ENCODE measurements at places on chromosomes 4 and X.

- DNase-seq = no peak
These were observed 81.5 kb downstream of the COX18 start for GRCh38 chr4:72987741-72988729.

- DNase-seq = no peak
These were observed 64.3 kb upstream of the NR0B1 start for GRCh38 chrX:30373479-30373878.

- DNase-seq = peak; percentile 6
These were observed 72.3 kb downstream of the STAG2 start for GRCh38 chrX:124033821-124034220.

DNA sequence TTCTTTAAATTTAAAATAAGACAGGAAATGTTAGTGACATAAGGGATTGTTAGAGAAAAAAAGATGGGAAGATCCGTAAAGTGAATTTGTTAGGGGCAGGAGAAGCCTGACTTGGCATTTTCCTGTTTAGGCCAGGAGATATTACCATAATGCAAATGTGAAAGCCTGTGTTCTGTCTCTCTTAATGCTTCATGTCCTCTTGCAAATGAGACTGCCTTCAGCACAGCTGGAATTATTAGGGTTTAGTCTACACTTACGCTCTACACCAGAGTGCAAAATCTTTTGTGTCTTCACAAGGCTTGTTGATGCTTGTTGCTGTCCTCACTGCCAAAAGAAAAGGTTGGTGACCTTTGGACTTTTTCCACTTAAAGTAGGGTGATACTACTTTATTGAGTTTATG, 56.8 kb downstream of the JADE1 start:
- no peak for DNase-seq

GRCh38 chr4:54440394-54441136, 211.5 kb downstream of the PDGFRA start:
- DNase-seq = no peak

DNA sequence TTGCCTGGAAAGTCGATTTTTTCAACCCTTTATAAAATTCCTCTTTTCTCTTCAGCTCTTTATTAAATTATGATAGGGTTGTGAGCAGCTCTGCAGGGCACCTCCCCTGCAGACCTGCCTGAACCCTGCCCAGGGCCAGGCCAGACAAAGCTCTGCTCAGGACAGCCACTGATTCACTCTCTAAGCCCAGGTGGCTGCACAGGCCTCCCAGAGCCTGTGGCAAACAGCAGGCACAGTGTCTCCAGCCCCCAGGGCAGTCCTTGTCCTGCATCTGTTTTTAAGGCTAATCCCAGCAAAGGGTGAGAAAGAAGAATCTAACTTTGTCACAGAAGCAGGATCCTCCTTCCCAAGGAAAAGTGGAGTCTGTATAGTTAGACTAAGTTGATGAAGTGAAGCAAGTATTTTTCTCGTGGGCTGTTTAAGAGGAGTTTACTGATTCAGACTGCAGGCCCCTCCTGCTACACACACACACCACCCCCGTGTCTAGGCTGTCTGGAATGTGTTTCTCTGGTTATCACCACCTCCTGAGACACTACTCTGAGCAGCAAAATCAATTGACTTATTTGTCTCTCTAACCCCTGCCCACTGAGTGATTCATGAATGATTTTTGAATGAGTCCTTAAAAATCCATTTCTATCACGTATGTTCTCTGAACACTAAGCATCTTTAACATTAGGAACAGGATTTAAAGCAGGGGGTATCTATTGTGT, 101.7 kb downstream of the CHIC2 start:
- no peak for DNase-seq

DNA sequence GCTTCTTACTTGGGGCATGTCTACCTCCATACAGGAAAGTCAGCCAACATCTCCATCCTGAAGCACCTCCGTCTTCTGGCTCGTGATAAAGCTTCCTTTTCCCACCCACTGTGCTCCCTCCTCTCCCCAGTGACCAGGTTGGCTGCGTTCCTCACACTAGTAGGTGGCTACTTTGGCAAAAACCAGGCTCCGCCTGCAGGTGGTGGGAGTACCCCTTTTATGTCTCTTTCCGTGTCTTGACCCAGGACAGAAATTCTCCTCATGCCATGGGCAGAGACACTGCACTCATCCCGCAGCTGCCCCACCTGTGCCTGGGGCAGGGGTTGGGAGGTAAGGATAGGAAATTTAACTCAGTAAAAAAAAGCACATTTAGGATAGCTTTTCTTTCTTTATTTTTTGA, 50.9 kb downstream of the ENPP6 start:
- DNase-seq = no peak

GRCh38 chrX:39795605-39796004, 302.2 kb downstream of the BCOR start:
- DNase-seq = no peak

DNA sequence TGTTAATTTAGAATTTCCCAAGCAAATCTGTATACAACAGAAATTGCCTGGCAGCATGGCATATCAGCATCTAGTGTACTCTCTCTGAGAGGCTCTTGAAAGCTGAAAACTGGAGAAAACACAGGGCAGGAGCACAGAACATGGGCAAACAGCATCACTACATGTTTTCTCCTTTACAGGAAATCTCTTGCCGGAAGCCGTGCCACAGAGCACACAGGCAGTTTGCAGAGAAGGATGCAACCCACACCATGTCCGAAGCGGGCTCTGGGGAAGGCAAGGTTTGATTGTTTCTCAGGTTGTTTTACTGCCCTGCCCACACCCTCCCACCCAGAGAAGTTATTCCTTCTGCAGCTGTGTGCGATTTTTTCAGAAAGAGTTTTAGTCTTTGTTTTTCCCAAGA, 41.1 kb upstream of the FAM9C start:
- no peak for DNase-seq

GRCh38 chrX:119736206-119736764, 22.1 kb upstream of the SOWAHD start:
- DNase-seq = no peak

GRCh38 chr4:54924891-54925290, 200.5 kb downstream of the KDR start:
- no peak for DNase-seq

GRCh38 chr4:125397226-125397625, 82.5 kb downstream of the FAT4 start:
- no peak for DNase-seq

DNA sequence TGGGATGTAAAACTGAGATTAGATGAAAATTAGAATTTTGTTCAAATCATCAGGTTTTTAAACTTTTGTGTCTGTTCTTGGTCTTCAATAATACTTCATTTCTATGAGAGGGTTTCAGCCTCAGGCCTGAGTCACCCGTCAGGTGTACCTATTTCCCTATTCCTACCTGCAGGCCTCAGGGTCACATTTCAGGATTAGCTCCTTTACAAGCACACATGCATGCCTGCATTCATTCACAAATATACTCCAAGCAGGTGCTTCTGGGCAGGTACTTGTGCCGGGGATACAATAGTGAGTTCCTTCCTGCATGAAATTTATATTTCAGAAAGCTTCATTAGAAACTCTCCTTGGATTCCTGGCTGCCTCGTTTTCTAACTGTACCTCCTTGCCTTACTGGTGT, 114.9 kb downstream of the SHISA3 start:
- DNase-seq = no peak

DNA sequence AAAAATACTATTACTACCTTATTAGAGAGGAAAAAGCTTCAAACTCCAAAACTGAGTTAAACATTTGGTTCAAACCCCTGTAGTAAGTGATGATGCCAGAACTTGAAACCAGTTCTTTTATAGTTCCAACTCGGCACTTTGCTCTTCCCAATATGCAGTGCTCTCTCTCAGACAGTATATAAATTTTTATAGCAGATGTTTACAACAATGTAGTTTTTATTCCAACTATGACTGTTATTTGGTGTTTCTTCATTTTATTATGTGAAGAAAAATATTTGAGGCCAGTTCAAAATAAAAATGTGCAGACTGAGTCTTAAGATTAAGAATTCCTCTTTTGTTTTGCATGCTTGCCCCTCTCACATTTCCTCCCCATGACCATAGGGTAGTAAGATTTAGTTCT, 2.9 kb upstream of the PPP4R3C start:
- no peak for DNase-seq

DNA sequence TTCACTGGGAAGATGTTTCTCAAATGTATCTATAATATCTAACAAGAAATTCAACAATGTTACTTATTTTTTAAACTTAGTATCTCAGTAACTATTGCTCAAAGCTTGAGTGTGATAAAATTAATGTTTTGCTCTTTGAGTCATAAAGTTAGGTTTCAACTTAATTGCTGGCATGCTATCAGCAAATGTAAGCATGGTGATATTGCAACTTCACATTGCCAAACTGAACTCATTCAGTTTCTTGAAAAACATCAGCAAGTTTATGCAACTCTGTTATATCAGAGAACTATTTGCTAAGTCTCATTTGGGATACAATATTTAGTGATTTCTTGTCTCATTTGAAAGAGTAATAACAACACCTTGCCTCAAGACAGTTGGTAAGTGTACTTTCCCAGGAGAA, 91.2 kb upstream of the KLF3 start:
- no peak for DNase-seq

DNA sequence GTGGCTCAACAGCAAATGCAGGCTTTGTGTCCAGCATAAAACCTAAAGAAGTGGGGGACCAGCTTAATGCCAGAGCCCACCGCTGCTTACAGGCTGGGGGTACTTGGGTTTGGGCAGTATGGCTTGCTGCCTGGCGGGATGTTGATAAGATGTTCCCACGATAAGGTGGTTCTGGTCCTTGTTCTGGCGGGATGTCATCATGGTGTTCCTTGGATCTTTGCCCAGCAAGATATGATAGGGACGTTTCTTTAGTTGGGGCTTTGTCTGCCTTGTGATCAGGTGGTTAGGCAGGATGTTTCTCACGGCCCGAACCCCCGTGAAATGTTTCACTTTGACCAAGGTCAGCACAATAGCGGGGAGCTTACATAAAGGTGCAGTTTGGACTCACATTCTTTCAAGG, 35.3 kb downstream of the PNPLA4 start:
- DNase-seq = no peak

DNA sequence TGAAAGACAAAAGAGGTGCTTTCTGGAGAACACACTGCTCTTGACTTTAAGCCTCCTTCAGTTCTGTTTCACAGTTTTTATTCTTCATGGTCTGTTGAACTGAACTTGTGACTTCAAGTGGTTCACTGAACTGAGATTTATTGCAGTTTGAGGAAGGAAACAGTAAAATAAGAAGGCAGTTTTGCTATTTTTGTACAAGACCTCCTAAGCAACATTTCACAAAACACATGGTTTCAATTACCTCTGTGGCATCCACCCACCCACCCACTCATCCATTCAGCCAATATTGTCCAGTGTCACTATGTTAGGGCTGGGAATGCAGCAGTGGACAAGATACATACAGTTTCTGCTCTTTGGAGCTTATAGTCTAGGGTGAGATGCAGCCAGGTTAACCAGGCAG, 131.3 kb downstream of the IL1RAPL2 start:
- no peak for DNase-seq

DNA sequence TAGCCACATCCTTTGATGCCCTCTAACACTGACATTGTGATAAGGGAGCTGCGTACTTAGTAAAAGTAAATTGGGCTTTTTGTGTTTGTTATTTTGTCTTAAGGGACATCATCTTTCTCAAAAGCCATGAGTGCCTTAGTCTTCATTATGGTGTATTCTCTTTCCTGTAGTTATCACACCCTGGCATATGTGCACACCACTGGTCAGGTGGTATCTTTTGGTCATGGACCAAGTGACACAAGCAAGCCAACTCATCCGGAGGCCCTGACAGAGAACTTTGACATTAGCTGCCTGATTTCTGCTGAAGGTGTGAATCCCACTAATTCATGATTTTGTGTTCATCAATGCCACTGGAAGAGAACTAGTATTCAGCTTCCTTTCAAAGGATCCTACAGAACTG, 18.0 kb downstream of the HERC6 start:
- DNase-seq = no peak

DNA sequence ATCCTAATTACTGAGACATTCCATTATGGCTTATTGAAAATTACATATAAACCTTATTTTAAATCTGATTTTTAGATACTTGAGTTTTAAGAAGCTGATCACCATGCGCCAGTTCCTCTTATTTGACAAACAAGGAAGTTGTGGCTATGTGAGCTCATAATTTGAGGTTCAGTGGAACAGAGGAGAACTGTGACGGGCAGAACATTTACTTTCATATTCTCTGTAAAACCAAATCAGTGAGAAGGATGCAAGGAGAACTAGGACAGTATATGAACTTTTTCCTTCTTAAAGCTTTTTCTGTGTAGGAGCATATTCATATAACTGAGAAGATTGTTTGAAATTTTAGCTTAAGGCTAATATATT, 25.3 kb downstream of the STIM2 start:
- DNase-seq = no peak

DNA sequence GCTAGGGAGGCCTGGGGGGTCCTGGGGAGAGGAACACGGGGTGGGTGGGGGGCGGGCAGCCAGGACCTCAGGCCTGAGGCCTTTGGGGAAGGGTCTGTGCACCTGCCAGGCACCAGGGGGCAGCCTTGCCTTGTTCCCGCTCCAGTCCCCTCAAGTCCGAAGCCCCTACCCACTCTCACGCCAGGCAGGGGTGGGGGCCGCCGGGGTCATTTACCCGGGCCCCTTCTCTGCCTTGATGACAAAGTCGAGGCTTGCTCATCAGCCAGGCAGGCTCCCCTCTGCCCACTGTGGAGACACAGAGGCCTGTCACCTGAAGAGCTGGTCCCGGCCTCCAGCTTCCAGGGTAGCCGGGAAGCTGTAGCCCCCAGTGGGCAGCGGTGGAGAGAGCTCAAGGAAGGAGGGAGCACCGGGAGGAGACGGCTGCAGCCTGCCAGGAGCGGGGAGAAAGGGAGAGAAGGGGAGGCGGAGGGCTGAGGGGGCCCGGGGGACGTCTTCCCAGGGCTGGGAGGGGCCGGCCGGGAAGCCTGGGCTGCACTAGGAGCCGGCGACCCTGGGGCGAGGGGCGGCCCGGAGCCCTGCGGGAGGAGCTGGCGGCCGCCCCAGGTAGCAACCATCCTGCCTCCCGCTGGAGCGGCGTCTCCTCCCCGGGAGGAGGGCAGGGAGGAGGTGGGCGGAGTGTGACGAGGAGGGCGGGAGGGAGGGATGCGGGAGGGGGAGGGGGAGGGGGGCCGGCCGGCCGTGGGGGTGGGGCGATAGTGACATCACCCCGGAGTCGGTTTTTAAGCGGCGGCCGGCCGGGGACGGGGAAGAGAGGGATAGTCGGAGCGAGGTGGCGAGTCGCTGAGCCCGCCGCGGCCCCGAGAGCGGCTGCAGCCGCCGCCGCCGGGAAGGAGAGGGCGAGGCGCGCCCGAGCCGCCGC, at the start of gene SLC6A8:
SLC6A8 (plus strand) TSS at position 806 of the 919 bp plus-strand sequence. CDS start 649 bp downstream, outside the sequence.
- no peak for DNase-seq

DNA sequence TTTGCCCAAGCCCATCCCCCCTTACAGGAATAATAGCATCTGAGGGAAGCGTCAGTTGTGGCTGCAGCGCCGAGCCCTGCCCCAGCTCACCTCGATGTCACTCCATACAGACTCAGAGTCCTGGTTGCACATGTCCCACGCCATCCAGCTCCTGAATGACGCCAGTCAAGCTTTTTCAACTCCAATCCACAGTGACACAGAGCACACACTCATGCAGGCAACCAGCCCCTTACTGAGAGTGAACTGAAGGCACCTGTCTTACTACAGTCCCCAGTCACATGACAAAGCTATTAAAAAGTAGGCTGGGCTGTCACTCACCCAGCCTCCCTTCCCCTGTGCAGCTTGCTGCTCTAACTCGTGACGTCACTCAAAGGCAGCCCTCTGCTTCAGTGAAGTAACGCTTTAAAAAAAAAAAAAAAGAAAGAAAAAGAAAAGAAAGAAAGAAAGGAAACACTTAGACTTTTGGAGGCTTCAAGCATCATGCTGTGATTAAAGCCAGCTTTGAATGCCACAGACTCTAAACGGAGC, at the start of gene PPARGC1A:
PPARGC1A (minus strand) TSS at position 234 of the 528 bp plus-strand sequence; CDS start at position 144, 90 bp downstream.
- no peak for DNase-seq

Data from SW 1271 (cell line).